T-helper 1 cell treated with Interleukin-12 subunit alpha and Interleukin-12 subunit beta and Interleukin-4 antibody, amounts not matched to agents 30 ng/mL and 1 ng/mL, for 36 hours (primary cell): ENCODE measurements at places on chromosomes 16 and 17. TPM values are rescaled to one million over a fixed set of nuclear protein-coding genes. Genes with fewer than 3 reads are reported as not detected.

Gene MGRN1
- 108 and 113 TPM in 2 replicates for total RNA-seq

Gene NRN1L
- 0.59 TPM in 1 of 2 replicates, not detected in the other for total RNA-seq

Gene SEZ6L2
- 0.07 TPM in 2 replicates for total RNA-seq

Gene KRTAP17-1
- total RNA-seq = not detected in 2 replicates

Gene HOXB4
- 9.0 and 10.0 TPM in 2 replicates for total RNA-seq

Gene RNF43
- total RNA-seq = 0.17 and 0.37 TPM in 2 replicates

Gene ZNF830
- total RNA-seq = 26.4 and 29.4 TPM in 2 replicates

Gene MAPK8IP3
- total RNA-seq = 122 and 123 TPM in 2 replicates

Gene KRT25
- total RNA-seq = not detected in 2 replicates

Gene RASL10B
- total RNA-seq = 0.29 and 1.3 TPM in 2 replicates

Gene PLA2G10
- total RNA-seq = not detected in 2 replicates

Gene CBFA2T3
- 0.51 TPM in 2 replicates for total RNA-seq

Gene C16orf82
- not detected in 2 replicates for total RNA-seq

Gene CDH13
- 0.22 TPM in 1 of 2 replicates, not detected in the other for total RNA-seq

Gene KRT32
- not detected in 2 replicates for total RNA-seq

Gene KRTAP1-1
- total RNA-seq = not detected in 2 replicates

Gene KRT31
- not detected in 2 replicates for total RNA-seq
